Mesothelial cell of epicardium (in vitro differentiated cells): ENCODE measurements at places on chromosomes 1 and 21. TPM values are rescaled to one million over a fixed set of nuclear protein-coding genes. Genes with fewer than 3 reads are reported as not detected.

The PRDM16 gene
- total RNA-seq, result 1.2 to 2.1 TPM (median 1.4 TPM) in 3 replicates

GRCh38 chr21:26499495-26499894, 73.6 kb downstream of the CYYR1 start:
- no peak for DNase-seq

GRCh38 chr1:29310616-29311180, 74.4 kb downstream of the PTPRU start:
- DNase-seq, result no peak

- no peak for DNase-seq
Measured at GRCh38 chr1:151222130-151222529, 23.8 kb downstream of the PIP5K1A start.

The MAD2L2 gene
- 53.0 to 56.3 TPM (median 56.0 TPM) in 3 replicates for total RNA-seq

The FAM72C gene
- total RNA-seq, result 1.4 to 2.0 TPM (median 1.7 TPM) in 3 replicates

DNA sequence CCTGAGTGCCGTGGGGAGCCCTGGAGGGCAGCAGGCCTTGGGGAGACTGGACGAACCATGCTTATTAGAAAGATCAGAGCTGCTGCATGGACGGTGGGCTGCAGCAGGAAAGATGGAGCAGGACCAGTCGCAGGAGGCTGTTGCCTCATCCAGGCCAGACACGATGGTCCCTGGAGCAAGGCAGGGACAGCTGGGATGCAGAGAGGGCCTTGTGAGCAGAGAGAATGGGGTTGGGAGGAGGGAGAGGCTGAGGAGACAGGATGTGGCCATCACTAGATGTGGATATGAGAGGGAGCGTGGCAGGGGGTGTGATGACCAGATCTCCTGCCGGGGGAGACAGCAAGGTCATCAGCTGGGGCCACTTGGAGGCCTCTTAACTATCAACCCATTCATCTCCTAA, 727.6 kb downstream of the PTPRU start:
- DNase-seq, result no peak
